ENCODE measurements at places on chromosomes 7 and 10.

DNA sequence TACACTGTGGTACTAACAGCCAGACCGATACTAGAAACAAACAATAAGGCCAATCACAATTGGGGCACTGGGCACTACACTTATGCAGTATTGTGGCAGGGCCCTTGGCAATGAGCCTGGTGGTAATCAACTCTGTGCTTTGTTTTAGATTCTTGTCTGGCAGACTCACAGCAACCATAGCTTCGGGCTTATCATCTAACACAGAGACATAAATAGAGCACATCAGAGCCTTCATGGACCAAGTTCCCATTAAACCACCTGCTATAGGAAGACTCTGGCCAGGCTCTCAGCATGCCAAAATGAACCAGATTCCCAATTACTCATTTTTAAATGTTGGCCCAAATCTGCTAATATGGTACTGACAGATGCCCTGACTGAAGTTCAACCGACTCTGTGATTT, 218.6 kb downstream of the DGKI start:
- no peak for DNase-seq

DNA sequence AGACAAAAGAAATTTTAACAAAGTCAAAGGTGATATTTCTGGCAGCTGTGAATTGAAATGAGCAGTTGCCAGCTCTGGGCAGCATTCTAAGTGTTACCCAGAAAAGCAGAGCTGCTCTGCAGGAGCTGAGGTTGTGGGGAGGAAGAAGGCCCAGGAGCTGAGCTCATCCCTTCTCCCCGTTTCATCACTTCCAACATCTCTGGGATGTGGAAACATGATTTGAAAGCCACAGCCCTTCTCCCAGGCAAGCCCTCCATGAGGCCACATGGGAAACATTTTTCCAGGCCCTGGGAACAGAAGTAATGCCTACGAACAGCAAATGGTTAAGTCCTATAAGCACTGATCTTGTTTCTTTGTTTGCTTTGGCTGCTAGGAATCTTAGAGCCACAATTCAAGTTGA, 10.9 kb upstream of the DMBT1 start:
- DNase-seq: no peak

GRCh38 chr7:50332241-50333165, 28.0 kb downstream of the IKZF1 start:
- no peak for DNase-seq

DNA sequence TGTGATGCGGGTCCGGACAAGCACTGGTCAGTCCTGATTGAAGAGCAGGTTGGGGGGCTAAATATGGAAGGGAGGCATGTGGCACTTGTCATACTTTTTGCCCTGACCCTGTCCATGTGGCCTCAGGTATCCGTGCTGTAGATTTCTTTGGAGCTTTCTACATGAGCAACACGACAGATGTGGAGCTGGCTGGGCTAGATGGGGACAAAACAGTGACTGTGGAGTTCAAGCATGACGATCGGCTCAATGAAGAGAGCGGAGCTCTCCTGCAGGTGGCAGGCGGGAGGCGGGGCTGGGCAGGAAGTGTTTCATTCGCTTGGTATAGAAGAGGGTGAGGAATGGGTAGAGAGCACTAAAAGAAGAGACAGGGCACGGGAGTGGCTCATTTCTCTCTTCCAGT, 13.0 kb upstream of the CHCHD1 start:
- no peak for DNase-seq

DNA sequence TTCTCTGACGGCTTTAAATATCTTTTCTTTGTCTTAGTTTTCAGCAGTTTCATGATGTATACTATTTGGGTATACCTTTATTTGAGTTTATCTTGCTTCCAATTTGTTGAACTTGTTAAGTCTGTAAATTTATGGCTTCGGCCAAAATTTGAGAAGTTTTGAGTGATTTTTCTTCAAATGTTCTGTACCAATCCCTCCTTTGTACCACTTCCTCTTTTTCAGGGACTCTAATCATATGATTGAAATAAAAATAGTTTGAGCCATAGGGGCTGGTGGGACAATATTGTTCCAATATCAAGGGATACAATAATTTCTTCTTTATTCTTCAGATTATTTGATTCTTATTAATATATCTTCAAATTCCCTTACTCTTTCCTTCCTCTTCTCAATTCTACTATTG, 43.1 kb upstream of the CTTNBP2 start:
- no peak for DNase-seq

DNA sequence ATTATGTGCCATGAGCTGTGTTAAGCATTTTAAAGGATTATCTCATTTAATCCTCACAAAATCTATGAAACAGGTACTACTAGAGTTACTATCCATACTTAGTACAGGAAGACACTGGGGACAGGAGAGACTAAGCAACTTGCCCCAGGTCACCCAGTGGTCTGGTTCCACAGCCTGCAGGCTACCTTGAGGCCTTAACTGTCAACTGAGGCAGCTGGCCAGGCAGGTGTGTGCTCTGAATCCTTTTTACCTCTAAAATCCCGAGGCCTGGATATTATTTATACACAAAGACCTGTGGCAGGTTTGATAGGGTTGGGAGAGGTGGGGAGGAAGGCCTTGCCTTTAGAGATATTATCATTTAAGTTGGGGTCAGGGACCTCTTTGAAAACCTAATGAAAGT, 3.1 kb downstream of the ZNF777 start:
- DNase-seq: no peak

Data from LoVo (cell line).